Left cardiac atrium (tissue), 4 donors: ENCODE measurements at places on chromosomes 3 and 15. TPM values are rescaled to one million over a fixed set of nuclear protein-coding genes. Genes with fewer than 3 reads are reported as not detected.

Gene CHRNA3
- total RNA-seq: 2.3 TPM

Gene ZKSCAN7
- 2.8 TPM for total RNA-seq

- no peak for DNase-seq
These were observed 78.1 kb downstream of the STT3B start for GRCh38 chr3:31610700-31611275.

DNA sequence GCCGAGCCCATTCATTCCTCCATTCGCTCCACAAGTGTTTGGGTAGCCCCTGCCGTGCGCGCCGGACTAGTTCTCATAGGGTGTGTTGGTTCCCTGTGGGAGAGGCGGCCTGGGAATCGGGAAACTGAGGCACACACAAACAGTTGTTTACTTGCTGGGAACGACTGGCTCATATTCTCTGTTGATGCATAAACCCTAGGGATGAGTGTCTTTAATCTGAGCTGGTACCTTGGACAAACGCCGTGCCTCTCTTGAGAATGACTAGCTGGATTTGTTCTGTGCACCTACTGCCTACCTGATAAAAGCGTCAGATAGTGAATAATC is 737 bp downstream of the DNAJA4 start:
- DNase-seq: no peak

DNA sequence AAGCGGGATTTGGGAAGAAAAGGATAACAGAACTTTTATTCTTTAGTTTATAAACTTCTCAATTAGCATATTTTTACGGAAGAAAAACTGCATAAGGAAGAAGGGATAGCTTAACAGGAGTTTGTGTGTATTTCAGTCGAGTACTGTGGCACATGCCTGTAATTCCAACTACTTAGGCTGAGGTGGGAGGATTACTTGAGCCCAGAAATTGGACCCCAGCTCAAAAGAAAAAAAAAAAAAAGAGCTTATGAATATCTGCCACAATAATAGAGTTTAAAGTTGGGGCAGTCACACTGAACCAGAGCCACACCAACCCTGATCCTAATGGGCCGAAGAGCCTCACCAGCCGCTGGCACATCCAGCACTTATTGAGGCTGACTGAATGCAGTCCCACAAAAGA is 31.1 kb downstream of the CHAC1 start:
- no peak for DNase-seq

- DNase-seq: no peak
These were observed 944.3 kb downstream of the NTRK3 start for GRCh38 chr15:87312221-87312620.

GRCh38 chr3:16073203-16073602 is 101.3 kb upstream of the GALNT15 start:
- no peak for DNase-seq

Gene HRG
- 0.16 TPM for total RNA-seq

Gene KNG1
- 0.24 TPM for total RNA-seq

DNA sequence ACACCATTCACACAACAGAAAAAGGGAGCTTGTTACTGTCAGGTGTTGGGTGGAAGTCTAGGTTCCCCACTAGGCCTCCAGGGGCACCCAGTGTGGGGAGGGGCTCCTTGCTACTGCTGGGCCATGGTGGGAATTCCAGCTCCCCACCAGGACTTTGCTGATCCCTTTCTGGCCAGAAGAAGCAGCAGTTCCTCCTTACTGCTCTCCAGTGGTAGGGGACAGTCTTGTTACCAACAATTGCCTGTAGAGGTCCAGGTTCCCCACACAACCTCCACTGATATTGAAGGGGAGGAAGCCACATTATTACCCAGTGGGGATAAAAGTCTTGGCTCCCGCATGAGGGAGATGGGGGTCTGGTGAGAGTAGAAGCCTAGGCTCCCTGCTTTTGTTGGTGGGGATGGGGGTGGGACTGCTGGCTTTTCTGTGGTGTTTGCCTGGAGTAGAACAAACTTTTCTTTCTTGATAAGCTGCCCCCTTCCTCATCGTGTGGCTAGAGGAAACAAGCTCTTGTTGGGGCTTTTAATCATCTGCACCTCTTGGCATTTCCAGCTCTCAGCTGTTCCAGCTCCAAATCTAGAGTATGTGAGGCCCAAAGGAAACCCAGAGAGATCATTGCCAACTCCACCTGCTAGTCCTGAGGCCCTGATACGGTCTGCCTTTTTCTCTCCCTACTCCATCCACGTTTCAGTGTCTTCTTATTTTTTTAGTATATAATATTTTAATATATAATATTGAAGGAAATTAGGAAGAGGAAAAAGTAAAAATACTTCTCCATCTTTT is 824.2 kb downstream of the AGBL1 start:
- DNase-seq: no peak

GRCh38 chr15:81043935-81044575 is 43.3 kb downstream of the TLNRD1 start:
- no peak for DNase-seq

Gene CHP1
- 113 TPM for total RNA-seq
